ENCODE measurements at places on chromosomes 12 and 14.
A peak's percentile ranks its signal among the peaks of the same experiment; 100 is the strongest.

DNA sequence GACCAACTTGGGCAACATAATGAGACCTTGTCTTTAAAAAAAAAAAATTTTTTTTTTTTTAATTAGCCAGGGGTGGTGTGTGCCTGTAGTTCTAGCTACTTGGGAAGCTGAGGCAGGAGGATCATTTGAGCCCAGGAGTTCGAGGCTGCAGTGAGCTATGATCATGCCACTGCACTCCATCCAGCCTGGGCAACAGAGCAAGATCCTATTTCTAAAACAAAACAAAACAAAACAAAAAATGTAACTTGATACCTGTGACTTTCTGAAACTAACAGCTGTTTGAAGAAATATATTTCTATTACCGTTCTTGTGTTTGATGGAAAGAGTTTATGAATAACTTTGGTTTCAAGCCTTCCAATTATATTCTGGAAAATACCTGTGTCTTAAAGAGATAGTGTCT, 1.7 kb upstream of the ACACB start:
- no peak for DNase-seq

- no peak for DNase-seq
Measured at GRCh38 chr14:31270196-31270772, 62.7 kb upstream of the HECTD1 start.

DNA sequence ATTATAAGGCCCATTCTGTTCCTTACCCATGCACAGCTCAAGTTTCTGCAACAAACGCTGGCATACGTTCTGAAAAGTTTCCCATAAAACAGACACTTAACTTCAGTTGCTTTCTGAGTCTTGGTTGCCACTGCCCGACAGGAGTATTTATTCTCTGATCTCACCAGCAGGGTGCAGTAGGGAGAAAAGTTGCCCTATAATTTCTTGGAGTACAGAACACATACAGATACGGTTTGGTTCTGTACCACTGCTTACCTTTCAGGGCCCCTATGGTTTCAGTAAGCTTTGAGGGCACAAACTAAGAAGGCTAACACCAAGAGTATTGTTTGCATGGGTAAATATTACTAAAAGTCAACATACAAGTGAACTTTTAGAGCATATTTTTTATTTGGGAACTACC, 77.9 kb downstream of the SPATA7 start:
- DNase-seq = no peak

- no peak for DNase-seq
Measured at GRCh38 chr14:73723797-73724661, 9.8 kb upstream of the PNMA1 start.

- DNase-seq = no peak
Measured at GRCh38 chr12:120366845-120367232, 2.1 kb downstream of the MSI1 start.

DNA sequence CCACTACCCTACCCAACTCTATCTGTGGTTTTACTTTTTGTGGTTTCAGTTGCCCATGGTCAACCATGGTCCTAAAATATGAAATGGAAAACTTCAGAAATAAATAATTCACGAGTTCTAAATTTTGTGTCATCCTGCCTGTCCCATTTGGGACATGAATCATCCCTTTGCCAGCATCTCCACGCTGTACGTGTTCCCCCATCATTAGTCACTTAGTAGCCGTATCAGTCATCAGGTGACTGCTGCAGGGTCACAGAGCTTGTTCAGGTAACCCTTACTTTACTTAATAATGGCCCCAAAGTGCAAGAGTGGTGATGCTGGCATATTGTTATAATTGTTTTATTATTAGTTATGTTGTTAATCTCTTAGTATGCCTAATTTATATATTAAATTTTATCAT, 209.9 kb downstream of the ITPR2 start:
- DNase-seq = no peak

DNA sequence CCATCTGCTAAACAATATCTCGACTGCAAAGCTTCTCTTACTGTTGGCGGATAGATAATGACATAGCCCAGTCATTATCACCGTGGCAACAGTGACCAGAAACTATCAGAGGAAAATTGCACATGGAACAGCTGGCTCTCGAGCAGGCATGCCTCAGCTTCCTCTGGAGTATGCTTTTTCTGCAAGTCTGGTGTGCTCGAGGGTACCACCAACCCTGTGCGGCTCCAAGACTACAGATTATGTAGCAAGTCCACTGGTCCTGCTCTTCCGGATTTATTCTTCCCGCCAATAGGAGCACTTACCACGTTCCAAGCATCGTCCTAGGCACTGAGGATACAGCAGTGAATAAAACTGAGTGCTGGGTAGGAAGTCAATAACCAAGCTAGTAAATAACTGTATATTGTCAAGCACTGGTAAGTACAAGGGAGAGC, 1.4 kb upstream of the GLRX5 start:
- peak; percentile 75 for DNase-seq

DNA sequence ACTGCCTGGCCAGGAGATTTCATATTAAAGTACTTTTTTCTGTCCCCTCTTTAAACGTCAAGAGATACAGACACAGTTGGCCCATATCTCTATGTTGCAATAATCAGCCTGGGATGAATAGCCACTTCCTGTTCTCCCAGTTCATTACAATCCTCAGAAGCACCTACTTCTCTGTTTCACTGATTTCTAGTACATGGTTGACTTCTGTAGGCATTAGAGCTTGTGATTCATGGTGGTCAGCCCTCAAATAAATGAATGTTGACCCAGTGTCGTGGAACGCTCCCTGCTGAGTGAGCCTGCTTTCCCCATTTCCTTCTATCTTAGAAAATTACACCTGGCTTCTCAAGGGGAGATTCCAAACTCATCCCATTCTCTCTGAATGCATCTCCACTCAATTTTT, 416.7 kb downstream of the PDZRN4 start:
- DNase-seq = no peak

DNA sequence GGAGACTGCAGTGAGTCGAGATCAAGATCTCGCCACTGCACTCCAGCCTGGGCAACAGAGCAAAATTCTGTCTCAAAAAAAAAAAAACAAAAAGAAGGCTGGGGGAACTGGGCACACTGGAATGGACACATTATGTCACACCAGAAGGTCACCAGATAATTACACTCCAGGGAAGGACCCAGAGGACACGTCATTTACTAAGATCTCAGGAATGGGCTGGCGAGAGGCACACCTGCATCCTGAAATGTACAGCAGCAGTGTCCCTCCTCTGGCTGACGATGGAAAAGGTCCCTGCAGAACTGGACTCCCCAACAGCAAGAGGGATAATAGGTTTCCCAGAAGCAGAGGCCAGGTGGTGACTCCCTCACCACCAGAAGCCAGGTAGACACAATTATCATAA, 243.5 kb downstream of the BCL11B start:
- no peak for DNase-seq

GRCh38 chr12:5307065-5307464, 124.8 kb upstream of the NTF3 start:
- no peak for DNase-seq

DNA sequence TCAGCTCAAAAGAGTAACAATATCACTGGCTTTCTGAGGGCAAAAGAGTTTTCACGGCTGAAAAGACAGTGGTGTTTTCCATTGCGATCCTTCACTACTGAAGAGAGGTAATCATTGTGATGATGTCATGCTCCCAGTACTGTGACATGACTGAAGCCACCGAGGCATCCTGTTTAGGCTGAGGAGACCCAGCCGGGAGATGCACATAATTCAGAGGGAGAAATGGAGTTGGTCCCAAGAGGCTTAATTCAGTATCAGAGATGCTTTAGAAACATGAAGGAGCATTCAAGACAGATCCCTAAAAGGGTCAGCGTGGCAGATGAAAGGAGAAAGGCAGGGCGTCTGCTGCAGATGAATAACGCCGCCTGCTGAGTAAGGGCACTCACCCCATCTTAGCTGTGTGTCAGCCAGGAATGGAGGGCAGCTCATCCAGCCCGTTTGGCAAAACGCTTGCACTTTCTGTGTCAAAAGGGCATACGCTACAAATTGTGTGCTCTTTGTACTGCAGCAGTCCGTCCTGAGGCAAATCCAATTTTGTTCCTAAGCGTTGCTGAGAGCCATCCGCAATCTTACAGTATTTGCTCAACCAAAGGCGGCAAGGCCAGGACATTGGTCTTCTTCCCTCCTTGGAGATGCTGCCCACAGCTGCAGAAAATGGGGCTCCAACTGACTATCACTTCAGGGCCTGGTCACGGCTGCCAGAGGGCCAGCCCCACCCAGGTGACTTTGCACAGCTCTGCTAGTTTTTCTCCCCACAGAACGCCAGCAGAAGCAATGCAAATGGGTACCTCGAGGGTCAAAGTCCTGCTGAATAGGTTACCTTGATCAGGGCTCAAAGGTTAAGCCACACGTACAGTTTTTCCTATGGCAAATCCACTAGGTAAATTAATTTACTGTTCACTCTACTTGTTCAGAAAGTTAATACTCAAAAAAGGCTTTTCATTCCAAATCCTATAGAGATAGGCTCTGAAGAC, 23.5 kb downstream of the CCDC92 start:
- peak; percentile 17 for DNase-seq

DNA sequence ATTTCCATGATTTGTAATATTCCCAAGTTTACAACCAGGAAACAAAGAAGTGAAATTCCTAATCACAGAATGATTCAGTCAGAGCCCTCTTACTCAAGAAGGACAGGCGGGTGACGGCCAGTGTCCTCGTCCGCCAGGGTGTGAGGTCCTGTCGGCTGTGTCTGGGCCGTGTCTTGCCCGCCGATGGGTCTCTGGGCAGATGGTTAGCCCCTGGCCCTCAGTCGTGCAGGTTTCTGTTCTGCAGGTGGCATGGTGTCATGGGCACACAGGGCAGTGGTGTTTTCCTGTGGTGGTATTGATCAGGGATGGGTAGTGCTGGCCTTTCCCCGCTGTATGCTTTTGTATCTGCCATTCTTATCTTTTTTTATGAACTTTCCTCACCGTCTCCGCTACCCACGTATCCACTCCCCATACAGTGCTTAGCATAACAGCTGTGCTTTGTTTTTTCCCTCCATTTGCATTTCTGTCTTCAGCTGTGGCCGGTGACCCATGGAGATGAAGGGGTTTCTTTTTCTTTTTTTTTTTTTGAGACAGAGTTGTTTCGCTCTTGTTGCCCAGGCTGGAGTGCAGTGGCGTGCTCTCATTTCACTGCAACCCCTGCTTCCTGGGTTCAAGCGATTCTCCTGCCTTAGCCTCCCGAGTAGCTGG, 100.7 kb downstream of the TSPAN9 start:
- no peak for DNase-seq

GRCh38 chr12:131803961-131804521, 24.2 kb upstream of the MMP17 start:
- no peak for DNase-seq

GRCh38 chr12:126668961-126669360, 1598.0 kb upstream of the TMEM132C start:
- no peak for DNase-seq

- no peak for DNase-seq
Measured at GRCh38 chr12:44960856-44961255, 84.7 kb upstream of the NELL2 start.

GRCh38 chr14:69489495-69489894, 5.0 kb downstream of the PLEKHD1 start:
- DNase-seq = no peak

- DNase-seq = no peak
Measured at GRCh38 chr12:101637936-101638335, 43.2 kb downstream of the MYBPC1 start.

- no peak for DNase-seq
Measured at GRCh38 chr14:86766469-86766868, 1226.5 kb downstream of the GALC start.

- DNase-seq = no peak
Measured at GRCh38 chr12:18658829-18659228, 79.0 kb downstream of the PLCZ1 start.

DNA sequence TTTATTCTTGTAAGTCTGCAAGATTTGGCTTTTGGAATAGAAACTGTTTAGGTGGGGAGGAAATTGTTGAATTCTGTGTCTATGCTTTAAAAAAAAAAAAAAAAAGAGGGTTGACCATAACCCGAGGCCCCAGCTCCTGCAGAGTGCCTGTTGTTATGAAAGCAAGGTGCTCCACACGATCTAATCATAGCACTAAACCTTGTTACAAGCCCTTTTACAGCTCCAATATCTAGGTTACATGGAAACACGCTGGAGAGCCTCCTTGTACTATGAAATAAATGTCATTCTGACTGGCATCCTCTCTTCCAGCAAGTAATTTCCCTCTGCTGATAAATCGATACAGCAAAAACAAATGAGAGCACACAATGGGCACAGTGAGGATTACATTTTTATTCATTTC, 303.1 kb upstream of the SOX5 start:
- no peak for DNase-seq

GRCh38 chr12:24414480-24414879, 465.0 kb upstream of the SOX5 start:
- DNase-seq = no peak

DNA sequence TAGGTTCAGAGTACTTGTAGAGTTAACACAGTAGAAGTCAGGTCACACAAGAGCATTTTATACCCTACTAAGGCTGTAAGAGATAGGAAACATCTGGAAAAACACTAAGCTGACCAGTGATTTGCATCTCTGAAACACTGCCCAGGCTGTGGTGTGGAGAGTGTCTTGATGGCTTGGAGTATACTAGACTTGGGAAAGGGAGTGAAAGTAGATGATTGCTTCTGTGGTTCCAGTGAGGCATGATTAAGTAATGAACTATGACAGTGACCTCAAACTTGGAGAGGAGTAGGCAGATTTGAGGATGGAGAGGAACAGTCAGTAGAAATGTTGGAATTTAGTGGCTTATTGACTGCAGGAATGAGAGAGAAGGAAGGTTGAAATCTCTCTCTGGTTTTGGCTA, 201.2 kb downstream of the FLRT2 start:
- no peak for DNase-seq

DNA sequence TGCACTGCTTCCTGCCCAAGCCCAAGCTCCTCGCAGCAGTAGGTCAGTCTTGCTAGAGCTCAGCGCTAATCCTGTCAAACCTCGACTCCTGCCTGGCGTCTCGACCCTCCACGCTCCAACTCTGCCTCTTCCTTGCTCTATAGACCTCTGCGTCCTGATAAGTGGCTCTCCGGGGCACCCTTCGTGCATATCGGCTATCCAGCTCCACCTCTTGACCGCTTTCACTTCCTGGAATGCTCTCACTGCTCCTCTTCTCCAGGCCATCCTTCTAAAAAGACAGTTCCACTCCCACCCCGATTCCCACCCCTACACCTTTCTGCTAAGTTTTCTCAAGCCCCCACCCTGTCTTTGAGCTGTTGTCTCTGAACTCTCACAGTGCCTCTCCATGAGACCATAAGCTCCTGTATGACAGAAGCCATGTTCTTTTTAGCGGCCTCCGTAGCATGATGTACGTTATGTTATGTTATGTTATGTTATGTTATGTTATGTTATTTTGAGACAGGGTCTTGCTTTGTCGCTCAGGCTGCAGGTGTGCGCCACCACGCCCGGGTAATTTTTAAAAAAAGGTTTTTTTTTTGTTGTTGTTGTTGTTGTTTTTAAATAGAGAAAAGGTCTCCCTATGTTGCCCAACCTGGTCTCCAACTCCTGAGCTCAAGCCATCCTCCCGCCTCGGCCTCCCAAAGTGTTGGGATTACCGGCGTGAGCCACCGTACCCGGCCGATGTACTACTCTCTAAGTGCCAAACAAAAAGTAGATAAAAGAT, 601 bp downstream of the COX14 start:
- peak; percentile 40 for DNase-seq

DNA sequence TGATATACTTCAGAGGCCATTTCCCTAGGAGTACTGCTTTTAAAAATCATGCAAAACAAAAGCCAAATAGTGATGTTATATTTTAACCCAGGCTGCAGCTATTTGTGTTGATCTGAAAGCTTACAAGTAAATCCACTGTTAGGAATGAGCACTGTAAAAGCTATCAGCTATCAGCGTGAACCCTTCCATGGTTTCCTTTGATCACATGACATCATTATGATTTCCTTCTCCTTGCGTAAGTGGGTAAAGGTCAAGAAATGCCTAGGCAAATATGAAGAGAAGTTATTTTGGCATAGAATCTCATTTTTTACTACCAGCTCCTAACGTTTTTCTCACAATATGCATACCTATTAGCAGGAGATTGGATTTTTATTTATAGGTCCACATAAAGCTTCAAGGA, 48.6 kb upstream of the CATSPERB start:
- DNase-seq = no peak
